ENCODE measurements at places on chromosomes 2 and 18. TPM values are rescaled to one million over a fixed set of nuclear protein-coding genes. Genes with fewer than 3 reads are reported as not detected.

The LRRFIP1 gene
- 65.8 TPM for total RNA-seq

The VAMP5 gene
- total RNA-seq: 17.7 TPM

The AQP4 gene
- 4.2 TPM for total RNA-seq

The LCT gene
- not detected for total RNA-seq

The EGR4 gene
- not detected for total RNA-seq

The PLEK gene
- total RNA-seq: 9.4 TPM

The CCDC178 gene
- not detected for total RNA-seq

The BCL2 gene
- total RNA-seq: 39.1 TPM

The NFE2L2 gene
- total RNA-seq: 21.4 TPM

The ARMC9 gene
- 6.8 TPM for total RNA-seq

The KYNU gene
- total RNA-seq: 1.0 TPM

The SLC35G4 gene
- not detected for total RNA-seq

The ITPRIPL1 gene
- 3.7 TPM for total RNA-seq

The CAMKMT gene
- total RNA-seq: 5.2 TPM

The NPHP1 gene
- 11.5 TPM for total RNA-seq

The RPRM gene
- total RNA-seq: 3.1 TPM

The KCNG2 gene
- 0.52 TPM for total RNA-seq

The MRPS9 gene
- total RNA-seq: 23.5 TPM

The INPP4A gene
- 12.5 TPM for total RNA-seq

Data from skeletal muscle tissue (tissue), 5 donors.